ENCODE measurements at places on chromosomes 12 and 14.
A peak's percentile ranks its signal among the peaks of the same experiment; 100 is the strongest.

- DNase-seq = no peak
Measured at GRCh38 chr12:86551146-86551571, 295.0 kb upstream of the MGAT4C start.

- DNase-seq = peak; percentile 62
Measured at GRCh38 chr12:6295094-6295811, 15.2 kb upstream of the PLEKHG6 start.

DNA sequence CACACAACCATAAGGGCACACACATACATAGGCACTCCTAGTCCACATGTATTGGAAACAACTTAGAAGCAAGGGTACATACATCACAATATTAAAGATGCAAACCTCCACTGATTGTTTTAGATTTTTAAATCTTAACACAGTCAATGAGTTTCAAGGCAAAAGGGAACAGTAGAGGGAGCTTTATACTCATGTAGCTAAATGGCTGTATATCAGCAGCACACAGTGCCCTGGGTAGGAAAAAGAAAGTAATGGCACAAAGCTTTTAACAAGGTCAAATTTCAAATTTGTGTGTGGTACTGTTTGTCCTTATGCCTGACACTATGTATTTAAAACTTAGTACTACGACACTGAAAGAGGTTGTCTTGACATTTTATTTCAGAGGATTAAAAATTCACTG, 262.0 kb downstream of the MED13L start:
- peak; percentile 40 for DNase-seq

- DNase-seq = peak; percentile 45
Measured at GRCh38 chr12:15584366-15585041, 204.7 kb downstream of the EPS8 start.

DNA sequence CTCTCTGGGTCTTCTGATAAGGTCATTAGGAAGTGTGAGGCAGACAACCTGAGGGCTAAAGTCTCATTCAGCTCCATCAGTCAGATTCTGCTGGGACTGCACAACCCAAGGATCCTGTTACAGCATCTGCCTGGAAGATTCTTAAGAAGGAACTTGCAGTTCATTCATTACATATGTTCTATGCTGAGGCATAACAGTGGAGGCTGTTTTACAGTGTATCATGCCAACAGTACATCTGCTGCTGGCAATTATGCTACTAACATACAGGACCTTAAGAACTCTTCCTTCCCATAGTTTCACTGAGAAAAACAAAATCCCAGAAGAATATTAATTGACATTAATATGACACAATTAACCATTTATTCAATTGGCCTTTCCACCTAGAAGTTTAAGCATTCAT, 968.6 kb downstream of the DIO2 start:
- DNase-seq = no peak

GRCh38 chr12:95337146-95337545, 119.5 kb downstream of the VEZT start:
- DNase-seq = no peak

GRCh38 chr12:114006482-114007425, 40.6 kb upstream of the RBM19 start:
- DNase-seq = no peak

DNA sequence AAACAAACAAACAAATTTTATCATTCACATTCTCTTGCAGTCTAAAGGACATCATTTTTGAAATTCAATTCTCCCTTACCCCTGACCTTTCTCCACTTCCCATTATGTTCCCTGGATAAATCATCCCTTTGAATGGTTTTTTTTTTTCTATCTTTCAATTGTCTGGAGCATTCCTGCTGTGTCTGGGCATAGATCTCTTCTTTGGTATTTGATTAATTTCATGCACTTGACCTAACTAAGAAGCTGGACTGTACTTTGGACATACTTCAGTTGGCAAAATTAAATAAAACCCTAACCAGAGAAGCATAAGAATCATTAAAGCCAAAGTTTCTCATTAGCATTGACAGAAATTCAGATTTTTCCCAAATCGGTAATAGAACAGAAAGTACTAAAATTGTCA, 163.6 kb upstream of the BMP4 start:
- DNase-seq = no peak

DNA sequence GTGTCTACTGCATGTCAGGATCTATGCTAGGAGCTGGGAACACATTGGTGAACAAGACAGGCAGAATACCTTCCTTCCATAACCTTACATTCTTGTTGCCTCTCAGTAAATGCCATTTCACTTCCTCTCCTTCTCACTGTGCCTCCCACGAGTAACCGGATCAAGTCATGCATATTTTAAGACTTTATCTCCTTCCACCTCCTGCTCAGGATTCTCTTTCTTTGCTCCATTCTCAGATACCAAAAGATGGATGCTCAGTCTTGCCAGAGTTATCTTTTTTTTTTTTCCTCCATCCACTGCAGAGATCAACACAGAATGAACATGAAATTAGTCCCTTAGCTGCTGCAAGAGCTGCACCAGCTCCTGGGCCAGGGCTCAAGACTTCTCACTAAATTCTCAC, 20.0 kb upstream of the APPL2 start:
- DNase-seq = no peak

GRCh38 chr14:78836777-78837176, 666.6 kb downstream of the NRXN3 start:
- peak; percentile 55 for DNase-seq

GRCh38 chr14:55302367-55303124, 31.3 kb downstream of the FBXO34 start:
- DNase-seq = no peak

DNA sequence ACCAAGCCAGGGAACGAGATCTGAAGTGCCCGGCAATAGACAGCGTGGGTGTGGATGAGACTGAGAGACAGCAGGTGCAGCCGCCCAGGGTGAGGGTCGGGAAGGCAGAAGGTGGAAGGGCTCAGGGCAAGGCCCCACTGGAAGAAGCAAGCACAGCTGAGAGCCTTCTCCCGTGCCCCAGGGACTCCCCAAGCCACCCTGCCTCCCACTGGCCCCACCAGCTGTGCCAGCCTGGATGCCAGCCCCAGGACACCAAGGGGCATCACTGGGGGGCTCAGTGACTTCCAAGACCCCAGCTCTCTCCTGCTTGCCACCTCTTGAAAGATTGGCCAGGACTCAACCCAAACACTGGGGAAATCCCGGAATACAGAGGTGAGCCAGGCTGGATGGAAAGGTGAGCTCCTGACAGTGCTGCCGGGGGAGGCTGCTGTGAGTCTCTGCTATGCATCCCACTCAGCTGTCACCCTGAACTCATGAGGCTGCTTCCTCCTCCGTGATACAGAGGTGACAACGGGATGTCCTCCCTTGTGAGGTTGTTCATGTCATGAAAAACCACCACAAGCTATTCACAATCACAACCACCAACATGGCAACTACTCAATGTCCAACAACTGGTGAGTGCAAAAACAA, 13.8 kb downstream of the TESC start:
- no peak for DNase-seq

DNA sequence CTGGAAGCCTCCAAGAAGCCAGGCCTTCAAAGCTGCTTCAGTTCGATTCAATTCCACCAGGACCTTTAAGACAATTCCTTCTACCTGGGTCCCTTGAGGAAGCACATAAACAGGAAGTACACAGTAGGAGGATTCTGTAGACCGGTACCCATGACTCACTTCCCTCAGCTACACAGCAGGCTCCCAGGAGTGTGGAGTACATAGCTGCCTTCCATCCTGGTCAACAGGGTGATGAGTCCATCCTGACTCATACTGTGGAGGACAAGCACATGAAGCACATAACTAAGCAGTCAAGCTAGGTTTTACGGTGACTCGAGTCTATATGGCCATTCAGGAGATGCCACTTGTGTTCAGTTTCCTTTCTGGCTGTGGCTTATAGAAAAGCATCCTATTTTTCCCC, 197.6 kb upstream of the RBM19 start:
- no peak for DNase-seq

GRCh38 chr12:67689385-67689784, 40.8 kb downstream of the DYRK2 start:
- no peak for DNase-seq

GRCh38 chr14:90455100-90455571, 58.3 kb downstream of the CALM1 start:
- no peak for DNase-seq

DNA sequence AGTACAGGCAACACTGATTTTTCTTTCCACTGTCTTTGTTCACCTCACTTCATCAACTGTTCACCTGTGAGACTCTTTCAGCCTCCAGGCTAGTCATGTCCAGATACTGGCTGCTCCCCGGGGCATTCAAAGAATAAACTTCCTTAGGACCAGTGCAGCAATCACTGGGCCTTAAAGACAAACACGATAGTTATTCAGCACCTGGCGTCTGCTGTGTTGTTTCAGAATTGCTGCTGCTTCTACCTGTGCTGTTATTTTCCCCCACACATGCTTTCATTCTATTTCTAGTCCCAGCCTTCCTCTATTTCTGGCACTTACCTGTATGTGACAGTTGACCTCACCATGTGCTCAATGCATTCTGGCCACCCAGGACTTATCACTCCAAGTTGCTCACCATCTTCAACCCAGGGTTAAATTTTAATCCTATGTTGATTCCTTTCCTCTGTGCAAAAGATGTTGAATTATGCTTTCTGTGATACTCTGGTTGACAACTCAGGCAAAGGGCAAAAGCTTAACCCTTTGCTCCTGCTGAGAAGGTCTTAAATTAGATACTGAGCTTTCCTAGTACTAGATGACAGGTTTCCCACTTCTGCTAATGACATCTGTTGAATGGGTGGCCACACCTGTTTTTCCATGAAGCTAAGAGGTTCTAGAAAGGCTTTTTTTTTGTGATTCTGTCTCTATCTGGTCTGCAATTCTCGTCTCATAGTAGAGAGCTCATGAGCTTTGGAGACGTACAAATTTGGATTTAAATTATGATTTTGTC, 41.4 kb downstream of the PTPRQ start:
- no peak for DNase-seq

DNA sequence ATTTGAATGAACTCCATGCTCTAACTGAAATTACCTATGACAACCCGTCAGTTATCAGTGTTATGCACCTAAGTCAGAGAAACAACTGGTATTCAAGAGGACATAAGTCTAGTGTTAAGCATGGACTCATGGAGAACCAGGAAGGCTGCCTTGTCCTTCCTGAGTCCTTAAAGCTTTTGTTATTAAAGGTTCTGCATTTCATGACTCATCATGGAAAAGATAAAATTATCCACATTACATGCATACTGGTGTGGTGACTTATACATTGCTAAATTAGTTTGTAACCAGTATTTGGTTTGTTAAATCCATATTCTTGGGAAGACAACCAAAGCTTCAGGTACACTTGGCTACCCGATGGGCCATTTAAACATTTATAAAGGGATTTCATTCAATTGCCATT, 6.5 kb upstream of the OR4E1 start:
- no peak for DNase-seq
